ENCODE measurements at places on chromosomes 7 and 10. TPM values are rescaled to one million over a fixed set of nuclear protein-coding genes. Genes with fewer than 3 reads are reported as not detected.

The SLIT1 gene
- 0.44 TPM for total RNA-seq

The TAC1 gene
- total RNA-seq: not detected

The CCDC172 gene
- not detected for total RNA-seq

The C10orf105 gene
- 0.17 TPM for total RNA-seq

The ETV1 gene
- total RNA-seq: 0.44 TPM

The THAP5 gene
- 32.8 TPM for total RNA-seq

The CAMK1D gene
- total RNA-seq: 7.5 TPM

The H2BK1 gene
- 1.6 TPM for total RNA-seq

The SLC26A5 gene
- total RNA-seq: 0.25 TPM

The IFIT1B gene
- total RNA-seq: not detected

The SPDYE8 gene
- total RNA-seq: not detected

The FAM25G gene
- total RNA-seq: not detected

The NME8 gene
- total RNA-seq: not detected

The CREB5 gene
- total RNA-seq: not detected

The CCL26 gene
- total RNA-seq: not detected

The OR2A12 gene
- total RNA-seq: not detected

The LRRC4 gene
- total RNA-seq: 0.11 TPM

The HKDC1 gene
- total RNA-seq: 1.1 TPM

The TWIST1 gene
- total RNA-seq: not detected

The PKD2L1 gene
- total RNA-seq: not detected

The CYP2C9 gene
- not detected for total RNA-seq

The DYDC2 gene
- total RNA-seq: not detected

The GPR141 gene
- not detected for total RNA-seq

The STEAP1B gene
- 0.19 TPM for total RNA-seq

The THSD7A gene
- not detected for total RNA-seq

The NRCAM gene
- 0.99 TPM for total RNA-seq

The NOD1 gene
- 28.2 TPM for total RNA-seq
